ENCODE measurements at places on chromosomes 7 and 10.
A peak's percentile ranks its signal among the peaks of the same experiment; 100 is the strongest.

DNA sequence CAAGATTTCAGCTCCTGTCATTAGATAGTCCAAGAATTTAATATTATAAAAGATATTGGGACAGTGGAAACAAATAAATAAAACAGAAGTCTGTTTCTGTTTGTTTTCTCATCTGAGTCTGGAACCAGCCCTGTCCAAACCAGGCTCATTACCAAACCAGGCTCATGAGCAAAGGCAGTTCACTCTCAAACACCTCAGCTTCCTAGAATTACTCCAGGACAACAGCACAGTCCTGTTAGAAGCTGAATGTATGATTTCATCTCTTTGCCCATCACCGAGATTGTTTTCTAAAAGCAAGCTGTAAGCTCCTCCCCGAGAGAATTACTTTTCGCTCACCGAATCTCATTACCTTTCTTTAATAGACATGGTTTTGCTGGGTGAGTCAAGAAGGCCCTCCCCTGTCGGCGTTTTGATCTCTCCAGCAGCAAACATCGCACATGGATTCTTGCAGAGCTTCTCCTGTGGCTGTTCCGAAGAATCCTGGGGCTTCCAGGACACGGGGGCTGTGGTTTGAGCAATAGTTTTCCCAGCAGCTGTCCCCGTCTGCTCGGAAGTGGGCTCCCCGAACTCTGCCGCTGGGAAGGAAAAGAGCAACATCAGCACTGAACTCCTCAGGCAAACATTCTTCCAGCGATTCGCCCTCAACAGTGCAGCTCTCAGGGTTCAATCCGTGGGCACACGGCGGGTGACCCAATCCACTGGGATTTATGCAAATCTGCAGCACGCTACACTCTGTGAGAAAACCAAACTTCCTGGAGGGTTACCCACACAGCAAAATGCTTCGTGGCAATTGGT, 112.5 kb downstream of the SVIL start:
- peak; percentile 39 for DNase-seq

- no peak for DNase-seq
Measured at GRCh38 chr7:52786174-52786573, 249.3 kb upstream of the POM121L12 start.

DNA sequence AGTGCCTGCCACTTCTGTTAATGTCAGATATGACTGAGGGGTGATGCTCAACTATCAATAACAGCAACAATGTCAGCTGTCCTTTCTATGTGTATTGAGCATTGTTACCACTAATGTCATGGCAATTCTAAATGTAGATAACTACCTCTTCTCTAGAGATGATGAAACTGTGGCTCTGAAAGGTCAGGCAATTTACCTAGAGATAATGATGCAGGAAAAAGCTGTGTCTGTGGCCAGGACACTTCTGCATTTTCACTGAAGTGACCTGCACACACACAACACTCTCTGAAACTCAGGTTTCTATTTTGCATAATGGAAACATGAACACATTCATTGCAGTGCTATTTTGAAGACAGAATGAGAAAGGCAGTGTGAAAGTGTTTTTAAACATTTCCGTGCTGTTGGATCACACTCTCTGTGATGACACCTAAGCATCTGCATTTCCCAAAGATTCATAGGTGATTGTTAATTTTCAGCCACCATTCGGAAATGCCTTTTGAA, 148.2 kb downstream of the KCND2 start:
- DNase-seq: no peak

DNA sequence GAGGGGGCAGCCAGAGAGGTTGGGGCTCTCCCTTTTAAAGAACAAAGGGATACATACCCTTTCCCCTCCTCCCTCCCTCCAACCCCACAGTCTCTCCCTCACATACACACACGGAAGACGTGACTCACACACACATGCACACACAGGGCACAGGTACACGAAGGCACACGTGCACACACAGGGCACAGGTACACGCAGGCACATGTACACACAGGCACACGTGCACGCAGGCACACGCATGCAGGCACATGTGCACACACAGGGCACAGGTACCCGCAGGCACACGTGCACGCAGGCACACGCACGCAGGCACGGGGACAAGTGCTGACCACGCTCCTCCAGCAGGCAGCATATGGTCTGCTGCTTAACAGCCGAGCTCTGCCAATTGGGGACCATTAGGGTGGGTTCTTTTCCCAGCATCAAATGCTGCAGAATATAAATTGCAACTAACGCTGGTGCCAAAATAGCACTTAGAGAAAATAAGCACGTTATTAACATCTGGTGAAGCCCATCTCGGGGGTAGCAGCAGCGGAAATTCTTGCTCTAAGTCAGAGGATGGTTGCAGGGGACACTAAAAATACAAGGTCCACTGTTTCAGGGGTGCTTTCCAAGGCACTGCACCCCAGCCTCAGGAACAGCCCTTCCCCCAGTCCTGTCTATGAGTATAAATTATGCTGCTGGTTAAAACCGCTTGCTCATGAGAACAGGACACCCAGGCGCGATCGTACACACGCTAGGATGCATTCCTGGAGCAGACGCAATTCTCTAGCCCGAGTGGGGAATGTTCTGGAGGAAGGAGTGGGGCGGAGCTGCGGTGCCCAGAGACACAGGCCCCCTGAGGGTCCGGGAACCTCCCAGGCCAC, 55.2 kb upstream of the TNRC18 start:
- DNase-seq: peak; percentile 57

GRCh38 chr10:14489522-14490177, 158.9 kb upstream of the FRMD4A start:
- no peak for DNase-seq

- no peak for DNase-seq
Measured at GRCh38 chr7:127447326-127447945, 54.9 kb upstream of the ZNF800 start.

DNA sequence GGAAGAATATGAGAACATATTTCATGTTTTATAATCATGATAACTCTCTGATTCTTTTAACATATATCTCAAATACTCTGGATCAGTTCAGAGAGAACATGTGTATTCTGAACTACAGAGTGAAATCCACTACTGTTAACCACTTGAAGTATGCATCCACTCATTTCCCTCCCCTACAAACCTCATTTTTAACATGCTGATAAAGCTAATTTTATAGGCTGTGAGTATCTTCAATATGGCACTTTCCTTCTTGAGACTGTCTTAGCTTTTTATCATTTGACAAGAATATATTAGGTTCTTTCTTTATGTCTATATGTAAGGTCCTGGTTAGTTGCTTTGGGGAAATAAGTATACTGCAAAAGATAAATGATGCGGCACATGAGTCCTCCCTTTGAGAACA, 154.8 kb downstream of the MLLT10 start:
- no peak for DNase-seq

GRCh38 chr7:14858866-14859265, 43.7 kb downstream of the DGKB start:
- no peak for DNase-seq

GRCh38 chr10:1243486-1244234, 187.5 kb downstream of the WDR37 start:
- no peak for DNase-seq

- DNase-seq: peak; percentile 37
Measured at GRCh38 chr7:43572516-43573049, 10.3 kb upstream of the STK17A start.

DNA sequence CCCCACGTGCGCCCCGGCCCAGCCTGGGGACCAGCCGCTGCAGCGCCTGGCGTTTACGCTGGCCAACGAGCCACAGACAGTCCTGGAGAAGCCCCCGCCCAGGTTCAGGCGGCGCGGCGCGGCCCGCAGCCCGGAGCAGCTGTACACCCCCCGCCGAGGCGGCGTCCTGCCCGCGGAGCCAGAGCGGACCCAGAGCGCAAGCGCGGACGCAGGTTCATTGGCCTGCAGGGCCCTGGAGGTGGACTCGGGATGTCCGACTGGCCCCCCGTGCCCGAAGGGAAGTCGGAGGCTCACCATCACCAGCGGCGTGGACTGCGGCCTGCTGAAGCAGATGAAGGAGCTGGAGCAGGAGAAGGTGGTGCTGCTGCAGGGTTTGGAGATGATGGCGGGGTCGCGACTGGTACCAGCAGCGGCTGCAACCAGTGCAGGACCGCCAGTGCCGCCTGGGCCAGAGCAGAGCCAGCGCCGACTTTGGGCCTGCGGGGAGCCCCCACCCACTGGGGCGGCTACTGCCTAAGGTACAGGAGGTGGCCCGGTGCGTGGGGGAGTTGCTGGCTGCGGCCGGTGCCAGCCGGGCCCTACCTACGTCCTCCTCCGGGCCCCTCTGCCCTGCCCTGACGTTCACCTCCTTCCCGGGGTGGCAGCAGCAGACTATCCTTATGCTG, 72.0 kb upstream of the KCTD7 start:
- DNase-seq: no peak

GRCh38 chr7:50653981-50654425, 88.8 kb upstream of the DDC start:
- peak; percentile 70 for DNase-seq

GRCh38 chr7:3229904-3230470, 71.1 kb upstream of the SDK1 start:
- no peak for DNase-seq

Measured in right hindlimb (tissue), 1 donor.